ENCODE measurements at places on chromosomes 5 and 9.

DNA sequence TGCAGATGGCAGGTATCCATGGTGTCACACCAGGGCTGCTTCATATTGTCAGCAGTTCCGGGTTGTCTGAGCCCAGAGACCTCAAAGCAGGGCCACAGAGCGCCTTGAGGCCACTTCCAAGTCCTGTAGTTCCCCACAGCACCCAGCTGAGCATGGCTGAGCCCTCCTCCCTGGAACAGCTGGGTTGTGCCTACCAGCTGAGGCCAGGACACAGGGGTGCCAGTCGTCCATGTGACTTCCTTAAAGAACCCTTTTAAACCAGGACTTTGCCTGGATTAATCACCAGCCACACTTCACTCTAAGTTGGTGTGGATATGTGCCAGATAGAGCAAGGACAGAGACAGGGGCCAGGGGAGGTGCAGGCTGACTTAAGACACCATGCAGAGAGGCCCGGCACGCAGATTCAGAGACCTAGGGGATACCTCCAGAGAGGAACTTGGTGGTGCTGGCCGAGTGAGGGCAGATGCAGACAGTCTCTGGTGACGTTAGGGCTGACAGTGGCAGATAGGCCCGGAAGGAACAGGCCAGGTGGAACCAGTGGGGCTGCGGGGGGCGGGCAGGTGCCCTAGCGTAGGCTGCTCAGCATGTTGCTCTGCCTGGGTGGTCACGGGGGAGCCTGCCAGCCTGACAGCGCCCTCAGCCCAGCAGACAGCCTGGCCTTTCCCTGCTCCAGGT lies 142.7 kb downstream of the CACNA1B start:
- DNase-seq = no peak

GRCh38 chr9:130835441-130836298 lies 616 bp downstream of the ABL1 start:
- DNase-seq = peak; percentile 4

DNA sequence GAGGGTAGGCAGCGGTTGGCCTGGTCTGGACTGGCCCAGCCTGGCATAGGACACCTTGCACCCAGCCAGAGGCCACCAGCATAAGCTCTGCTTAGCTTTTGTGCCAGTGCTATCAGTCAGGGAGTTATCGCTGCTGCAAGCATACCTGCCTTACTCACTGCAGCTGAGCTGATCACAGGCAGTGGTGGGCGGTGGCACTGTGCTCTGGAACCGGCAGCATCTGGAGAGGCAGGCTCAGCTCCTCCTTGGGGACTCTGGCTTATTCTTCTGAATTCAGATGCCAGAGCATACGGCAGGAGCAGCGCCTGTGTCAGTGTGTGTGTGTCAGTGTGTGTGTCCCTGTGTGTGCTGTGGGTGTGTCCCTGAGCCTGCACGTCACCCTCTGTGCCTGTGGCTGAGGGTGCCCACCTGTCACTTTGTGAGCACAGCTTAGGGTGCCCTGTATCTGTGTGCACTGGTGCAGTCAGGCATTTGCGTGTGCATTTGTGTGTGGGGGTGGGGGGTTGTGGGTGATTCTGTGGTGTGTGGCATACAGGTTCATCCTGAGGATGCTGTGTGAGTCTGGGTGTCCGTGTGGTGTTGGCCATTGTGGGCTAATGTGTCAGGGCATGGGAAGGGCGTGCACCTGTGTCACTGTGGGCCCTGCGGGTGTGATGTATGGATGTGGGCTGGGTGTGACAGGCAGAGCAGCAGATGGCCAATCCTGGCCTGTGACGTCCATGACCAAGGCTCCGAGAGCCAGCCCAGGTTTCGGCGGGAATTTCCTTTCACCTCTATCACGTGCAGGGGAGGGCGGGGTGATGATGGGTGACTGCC lies 23.5 kb downstream of the LMX1B start:
- no peak for DNase-seq

DNA sequence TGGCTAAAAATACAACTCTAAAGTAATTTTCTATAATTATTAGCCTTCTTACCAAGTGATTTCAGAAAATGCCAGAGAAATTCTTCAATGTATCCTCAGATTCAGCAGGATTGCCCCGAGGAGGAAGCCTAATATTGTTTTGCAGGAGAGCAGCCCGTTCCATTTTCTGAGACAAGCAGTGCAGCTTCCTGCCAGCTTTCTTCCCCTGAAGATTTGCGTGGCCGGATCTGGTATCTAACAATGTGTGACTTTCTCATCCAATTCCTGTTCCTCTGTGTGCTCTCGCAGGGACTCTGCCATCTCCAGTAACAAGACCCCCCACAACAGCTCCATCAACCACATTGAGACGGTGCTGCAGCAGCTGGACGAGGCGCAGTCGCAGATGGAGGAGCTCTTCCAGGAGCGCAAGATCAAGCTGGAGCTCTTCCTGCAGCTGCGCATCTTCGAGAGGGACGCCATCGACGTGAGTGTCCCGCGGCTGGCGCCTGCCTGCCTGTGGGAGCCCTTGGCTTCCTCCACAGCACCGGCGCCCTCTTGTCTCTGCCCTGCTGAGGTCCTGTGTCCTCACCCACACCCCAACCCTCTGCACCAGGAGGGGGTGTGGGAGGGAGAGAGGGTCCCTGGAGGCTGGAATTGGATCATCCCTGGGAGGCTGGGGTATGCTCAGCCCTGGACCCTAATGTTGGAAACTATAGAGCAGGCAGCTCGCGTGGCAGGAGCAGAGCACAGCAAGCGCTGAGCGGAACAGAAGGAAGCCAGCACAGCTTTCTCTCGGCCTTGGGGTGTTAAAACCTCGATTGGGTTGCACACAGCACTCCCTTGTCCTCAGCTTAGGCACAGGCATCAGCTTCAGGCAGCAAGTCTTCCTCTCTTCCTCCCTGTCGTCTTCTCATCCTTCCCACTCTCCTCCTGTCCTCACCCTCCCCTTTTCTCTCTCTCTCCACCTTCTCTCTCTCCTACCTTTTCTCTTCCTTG lies 216.2 kb downstream of the TRIO start:
- DNase-seq = no peak

DNA sequence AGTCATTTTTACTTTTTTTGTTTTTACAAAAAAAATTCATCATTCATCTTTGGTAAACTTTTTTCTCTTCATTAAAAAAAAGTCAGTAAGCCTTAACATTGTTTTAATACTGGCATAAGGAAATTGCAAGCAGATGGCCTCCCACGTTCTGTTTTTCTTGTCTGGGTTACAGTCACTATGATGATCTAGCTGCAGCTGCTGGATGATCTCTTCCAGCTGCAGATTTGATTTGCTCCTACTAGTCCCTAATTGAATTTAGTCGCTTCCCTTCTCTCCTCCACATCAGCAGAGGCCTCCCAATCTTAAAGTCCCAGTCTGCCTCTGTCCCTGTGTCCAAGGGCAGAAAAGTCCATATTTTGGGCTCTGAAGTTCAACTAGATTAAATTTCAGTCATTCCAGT lies 106.8 kb upstream of the PTGER4 start:
- DNase-seq = no peak

DNA sequence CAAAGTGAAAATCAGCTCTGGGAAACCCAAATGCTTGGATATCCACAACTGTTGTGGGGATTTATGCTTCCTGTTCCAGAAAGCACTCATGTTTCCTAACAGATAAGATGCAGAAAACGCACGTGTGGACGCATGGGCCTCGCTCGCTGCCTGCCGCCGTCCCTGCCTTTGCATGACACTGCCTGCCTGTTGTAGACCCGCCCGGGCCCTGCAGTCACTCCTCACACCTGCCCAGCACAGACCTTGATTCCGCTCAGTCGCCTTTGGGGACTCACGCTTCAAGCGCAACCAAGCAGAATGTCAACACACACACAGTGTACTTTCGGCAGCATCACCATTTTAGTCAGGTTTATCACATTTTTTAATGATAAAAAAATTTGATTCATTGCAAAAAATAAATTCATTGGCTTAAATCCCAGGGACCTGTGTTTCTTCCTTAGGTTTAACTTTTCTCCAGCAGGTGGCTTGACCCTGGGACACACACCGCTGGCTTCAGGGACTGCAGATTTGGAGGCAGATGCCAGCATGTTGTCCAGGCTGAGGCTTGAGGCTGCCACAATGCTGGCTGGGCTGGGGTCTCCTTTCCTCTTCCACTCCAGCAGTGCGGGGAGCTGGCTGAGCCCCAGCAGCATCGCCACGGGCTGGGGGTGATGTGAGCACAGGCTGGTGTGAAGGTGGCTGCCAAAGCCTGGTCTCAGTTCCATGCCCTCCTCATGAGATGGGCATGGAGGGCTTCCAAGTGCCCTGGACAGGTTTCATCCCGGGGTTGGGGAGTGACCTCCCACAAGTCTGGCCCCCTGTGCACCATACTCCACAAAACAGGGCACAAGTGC lies 416.9 kb upstream of the IRX4 start:
- no peak for DNase-seq

DNA sequence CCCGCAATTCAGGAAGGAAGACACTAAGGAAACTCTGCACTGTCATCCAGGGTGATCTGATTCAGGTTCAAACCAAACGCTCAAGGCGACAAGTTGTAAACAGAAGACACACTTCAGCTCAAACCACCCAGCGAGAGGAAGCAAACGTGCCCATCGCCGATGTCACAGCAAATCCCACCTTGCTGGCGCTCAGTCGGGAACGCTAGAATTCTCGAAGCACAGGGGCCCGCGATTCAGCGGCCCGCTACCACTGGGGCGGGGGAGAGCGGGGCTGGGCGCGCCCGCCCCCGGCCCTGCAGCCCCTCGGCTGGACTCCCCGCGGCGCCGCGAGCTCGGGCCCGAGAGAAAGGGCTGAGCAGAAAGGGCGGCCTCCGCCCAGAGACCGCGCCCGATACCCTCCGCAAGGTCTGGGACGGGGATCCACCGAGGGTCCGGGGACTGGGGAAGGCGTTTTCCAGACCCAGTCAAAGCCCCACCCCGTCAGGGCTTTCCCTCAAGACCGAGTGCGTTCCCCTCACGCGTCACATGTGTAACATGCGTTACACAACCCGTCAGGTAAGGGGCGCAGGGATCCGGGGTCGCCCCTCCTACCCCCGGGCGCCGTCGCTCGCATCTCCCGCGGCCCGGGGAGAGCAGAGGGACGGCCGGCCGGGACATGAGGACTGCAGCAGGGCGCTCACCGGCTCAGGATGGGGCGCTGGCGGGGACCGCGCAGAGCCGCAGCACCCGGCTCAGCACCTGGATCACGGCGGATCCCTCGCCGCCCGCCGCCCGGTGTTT lies 469 bp downstream of the AGTPBP1 start:
- DNase-seq = no peak

- DNase-seq = no peak
Measured at GRCh38 chr5:113142186-113142585, 165.6 kb downstream of the DCP2 start.

GRCh38 chr9:72509635-72510034 lies 11.8 kb upstream of the TMC1 start:
- DNase-seq = no peak

GRCh38 chr5:117955831-117956230 lies 1032.5 kb downstream of the DTWD2 start:
- DNase-seq = no peak

GRCh38 chr9:12391839-12392509 lies 301.2 kb upstream of the TYRP1 start:
- no peak for DNase-seq

GRCh38 chr9:132825430-132825829 lies 52.7 kb downstream of the AK8 start:
- no peak for DNase-seq

DNA sequence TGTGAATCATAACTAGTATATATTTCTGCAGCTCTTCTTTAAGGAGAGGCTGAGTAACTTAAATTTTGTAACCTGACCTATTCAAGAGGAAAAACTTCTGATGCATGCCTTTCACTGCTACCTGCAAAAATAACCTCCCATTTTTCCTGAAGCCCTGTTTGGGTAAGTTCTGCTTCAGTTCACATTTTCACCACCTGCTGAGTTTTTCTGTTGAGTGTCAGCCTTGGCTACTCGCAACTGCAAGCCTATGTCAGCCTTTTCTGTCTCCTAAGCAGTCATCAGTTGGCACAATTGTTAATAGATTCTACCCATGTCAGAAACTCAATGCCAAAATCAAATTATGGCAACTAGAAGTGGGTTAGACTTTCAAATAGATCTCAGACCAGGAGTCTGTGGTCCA lies 8.2 kb upstream of the TNFAIP8 start:
- DNase-seq = peak; percentile 26

DNA sequence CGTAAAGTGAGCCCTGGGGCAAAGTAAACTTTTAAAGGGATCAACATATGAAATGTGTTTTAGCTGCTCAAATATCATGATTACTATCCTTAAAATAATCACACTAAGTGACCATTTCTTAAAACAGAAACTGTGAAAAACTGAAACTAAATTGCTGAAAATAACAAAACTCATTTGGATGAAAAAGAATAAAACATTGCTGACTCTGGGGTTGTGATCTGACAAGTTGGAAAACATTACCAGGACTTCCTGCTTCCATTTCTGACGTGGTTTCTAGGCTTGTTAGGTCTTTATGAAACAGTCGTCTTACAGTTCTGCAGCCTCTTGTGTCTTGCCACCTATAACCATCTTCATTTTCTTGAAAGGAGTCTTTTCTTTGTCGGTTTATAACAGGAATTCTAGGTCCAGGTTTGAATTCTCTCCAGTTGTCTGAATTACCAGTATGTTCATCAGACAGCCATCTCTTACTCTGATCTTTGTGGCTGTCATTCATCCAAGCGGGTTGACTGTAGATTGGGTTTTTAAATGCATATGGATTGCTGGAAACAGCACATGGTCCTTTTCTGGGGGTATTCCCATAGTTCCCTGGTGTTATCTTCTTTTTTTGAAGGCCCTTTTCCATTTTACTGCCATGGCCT lies 1.7 kb downstream of the TUT7 start:
- DNase-seq = no peak

DNA sequence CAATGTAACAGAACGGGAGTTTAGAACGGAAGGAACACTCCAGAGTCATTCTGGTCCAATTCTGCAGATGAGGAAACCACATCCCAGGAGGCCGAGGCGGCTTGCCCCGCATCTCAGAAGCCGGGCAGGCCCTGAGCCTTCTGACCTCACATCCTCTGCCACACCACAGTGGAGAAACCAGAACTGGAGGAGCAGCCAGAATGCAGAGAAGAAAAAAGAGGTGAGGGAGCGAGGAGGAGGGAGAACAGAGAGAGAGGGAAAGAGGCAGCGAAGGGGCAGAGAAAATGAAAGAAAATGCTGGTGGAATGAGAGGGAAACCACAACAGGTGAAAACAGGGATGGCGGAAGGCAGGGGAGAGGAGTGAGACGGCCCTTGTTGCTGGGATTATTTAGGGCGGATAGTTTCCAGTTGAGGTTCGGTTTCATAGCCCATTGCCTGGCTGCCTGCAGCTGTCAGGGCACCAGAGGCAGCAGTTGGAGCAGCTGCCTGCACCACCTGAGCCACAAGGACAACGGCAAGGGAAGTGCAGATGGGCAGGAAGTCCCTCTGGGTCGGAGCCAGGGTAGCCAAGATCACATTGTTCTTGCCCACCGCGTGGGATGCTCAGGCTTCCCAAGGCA lies at the start of gene HMHB1:
HMHB1 (plus strand) TSS at position 77 of the 621 bp plus-strand sequence.
- DNase-seq = no peak

- DNase-seq = no peak
Measured at GRCh38 chr5:179886190-179886911, 21.3 kb downstream of the TBC1D9B start.

DNA sequence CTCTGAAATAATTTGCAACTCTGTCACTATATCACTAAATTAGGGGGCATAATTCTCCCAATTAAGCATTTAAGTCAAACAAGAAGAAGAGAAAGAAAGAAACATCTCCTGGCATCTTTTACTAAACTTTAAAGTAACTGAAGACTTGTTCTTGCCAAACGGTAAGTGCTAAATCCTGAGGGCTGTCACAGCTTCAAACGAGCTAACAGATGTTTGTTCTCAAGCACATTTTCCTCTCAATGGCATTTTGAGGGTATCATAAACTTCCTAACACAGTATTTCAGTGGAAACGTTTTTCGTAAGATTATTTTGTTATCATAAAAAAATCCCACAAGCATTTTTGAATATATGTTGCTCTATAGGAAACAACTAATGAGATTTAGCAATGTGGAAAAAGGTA lies 169.5 kb upstream of the TAS2R1 start:
- no peak for DNase-seq
